ENCODE measurements at places on chromosomes 5 and 9. TPM values are rescaled to one million over a fixed set of nuclear protein-coding genes. Genes with fewer than 3 reads are reported as not detected.

TOR2A gene
- total RNA-seq: 9.9 TPM

ZNF474 gene
- 0.26 TPM for total RNA-seq

GRCh38 chr5:53453898-53454718, 26.3 kb upstream of the FST start:
- no peak for DNase-seq

DNA sequence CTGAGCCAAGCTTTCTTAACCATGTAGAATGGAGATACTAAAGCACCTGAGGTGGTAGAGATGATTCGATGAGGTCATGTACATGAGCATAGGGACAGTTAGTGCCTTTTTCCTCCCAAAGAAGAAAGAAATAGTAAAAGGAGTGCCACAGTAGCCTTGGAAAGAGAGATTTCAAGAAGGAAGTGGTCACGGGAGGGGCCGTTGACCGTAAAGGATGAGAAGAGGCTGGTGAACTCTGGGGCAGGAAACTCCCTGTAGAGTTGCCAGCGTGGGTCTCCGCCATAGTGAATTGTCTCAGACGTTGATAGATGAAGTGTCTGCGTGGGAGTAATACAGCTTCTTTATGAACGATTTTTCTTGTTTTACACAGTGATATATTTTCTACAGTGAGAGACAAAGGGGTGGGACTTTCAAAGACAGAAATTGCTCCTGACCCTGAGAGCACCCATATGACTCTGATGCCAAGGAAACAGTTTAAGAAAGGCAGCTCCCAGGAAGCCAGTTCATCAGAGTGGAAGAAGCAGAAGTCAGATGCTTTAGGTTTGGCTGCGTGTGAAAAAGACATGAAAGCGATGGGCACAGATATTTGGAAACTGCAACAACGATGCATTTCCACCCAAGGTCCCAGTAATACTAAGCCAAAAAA, 41.3 kb downstream of the UGCG start:
- no peak for DNase-seq

TMEM174 gene
- total RNA-seq: not detected

DNA sequence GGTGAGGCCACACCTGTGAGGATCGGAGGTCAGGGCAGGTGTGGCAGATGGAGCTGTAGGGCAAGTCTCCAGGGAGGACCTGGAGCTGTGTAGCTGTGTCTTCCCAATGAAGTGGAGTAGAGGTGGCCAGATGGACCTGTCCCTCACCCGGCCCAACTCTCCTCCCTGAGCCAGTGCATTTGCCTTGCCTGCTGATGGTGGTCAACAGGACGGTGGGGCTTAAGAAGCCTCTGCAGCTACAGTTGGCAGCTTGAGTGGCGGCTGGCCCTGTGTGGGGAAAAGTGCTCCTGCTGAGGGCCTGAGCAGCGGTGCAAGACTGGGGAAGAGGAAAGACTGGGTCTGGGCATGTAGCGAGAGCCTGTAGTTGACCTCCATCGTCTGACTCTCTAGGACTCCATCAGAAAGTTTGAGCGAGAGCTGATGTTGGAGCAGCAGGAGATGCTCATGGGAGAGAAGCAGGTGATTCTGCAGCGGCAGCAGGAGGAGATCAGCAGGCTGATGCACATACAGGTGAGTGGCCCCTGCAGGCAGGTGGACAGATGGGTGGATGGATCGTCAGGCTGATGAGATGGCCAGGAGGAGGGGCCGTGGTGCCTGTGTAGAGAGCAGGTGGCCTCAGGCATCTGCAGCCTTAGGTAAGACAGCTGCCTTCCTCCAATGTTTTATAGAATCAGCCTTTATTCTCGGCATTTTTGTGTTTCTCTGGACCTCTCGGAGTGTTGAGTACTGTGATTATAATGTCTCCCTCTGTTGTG, 24.9 kb downstream of the PITX1 start:
- no peak for DNase-seq

PCDHGA4 gene
- total RNA-seq: 4.2 TPM

- no peak for DNase-seq
Measured at GRCh38 chr5:136516637-136517036, 151.3 kb upstream of the TRPC7 start.

- no peak for DNase-seq
Measured at GRCh38 chr5:147290261-147290660, 55.4 kb downstream of the STK32A start.

- DNase-seq: no peak
Measured at GRCh38 chr9:27634879-27635278, 61.6 kb upstream of the C9orf72 start.

ECSCR gene
- total RNA-seq: 31.1 TPM

DNA sequence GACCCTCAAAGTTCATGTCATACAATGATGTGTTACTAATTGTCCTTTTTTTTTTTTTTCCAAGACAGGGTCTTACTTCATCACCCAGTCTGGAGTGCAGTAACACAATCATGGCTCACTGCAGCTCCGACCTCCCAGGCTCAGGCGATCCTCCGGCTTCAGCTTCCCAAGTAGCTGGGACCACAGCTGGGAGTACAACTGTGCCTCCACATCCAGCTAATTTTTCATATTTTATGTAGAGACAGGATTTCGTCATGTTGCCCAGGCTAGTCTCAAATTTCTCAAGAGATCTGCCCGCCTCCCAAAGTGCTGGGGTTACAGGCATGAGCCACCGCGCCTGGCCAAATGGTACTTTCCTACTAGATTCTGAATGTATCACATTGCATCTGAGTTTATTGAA, 49.4 kb upstream of the EBF1 start:
- no peak for DNase-seq

DNA sequence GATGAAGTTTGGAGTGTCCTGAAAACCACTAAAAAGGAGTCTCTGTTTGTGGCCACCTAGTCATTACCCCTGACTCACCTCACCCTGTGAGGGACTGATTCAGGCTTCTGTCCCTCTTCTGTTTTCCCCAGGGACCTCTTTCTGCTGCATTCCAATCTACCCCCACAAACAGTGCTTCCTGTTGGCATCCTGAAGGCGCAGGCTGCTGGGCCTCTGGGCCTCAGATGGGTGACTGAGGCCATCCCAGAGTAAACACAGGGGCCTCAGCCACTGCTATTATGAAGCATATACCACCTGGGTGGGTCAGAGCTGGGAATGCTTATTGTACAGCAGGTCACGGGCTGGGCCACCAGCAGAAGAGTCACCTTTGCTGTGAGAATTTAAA, 20.0 kb downstream of the MORN5 start:
- DNase-seq: no peak

GRCh38 chr9:137982200-137982599, 104.6 kb downstream of the CACNA1B start:
- DNase-seq: no peak

GRCh38 chr5:38830521-38831051, 15.2 kb upstream of the OSMR start:
- no peak for DNase-seq

- DNase-seq: no peak
Measured at GRCh38 chr9:76642074-76642473, 122.2 kb upstream of the PCA3 start.

DNA sequence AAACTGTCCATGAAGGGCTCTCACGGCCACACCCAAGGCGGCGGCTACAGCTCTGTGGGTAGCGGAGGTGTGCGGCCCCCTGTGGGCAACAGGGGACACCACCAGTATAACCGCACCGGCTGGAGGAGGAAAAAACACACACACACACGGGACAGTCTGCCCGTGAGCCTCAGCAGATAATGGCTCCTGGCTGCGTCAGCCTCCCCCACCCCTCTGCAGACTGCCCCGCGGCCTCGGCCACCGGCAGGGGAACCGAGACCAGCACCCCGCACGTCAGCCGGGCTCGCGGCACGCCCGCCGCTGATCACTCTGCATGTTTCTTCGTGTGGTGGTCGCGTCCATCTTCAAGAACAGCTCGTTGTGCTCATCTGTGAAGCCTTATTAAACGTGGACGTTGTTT, 41.5 kb downstream of the TENT4A start:
- no peak for DNase-seq

DNA sequence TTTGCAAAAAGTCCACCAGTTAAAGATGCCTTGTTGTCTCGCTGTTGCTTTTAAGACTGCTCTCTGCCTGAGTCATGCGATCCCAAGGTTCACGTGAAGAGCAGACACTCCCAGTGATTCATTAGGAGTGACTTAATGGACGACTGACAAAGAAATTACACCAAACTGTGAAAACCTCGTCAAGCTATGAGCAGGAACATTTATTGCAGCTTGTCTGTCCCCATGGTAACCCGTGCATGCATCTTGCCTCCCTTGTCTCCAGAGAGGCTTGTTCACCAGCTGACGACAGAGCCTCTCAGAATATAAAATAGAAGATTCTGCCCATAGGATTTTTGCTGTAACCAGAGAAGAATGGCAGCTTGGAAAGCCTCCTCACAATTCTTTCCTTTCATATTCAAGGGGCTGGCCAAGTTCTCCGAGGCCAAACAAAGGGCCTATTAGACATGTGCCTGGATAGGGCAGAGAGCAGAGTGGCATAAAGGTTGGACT, 352.7 kb downstream of the SPOCK1 start:
- no peak for DNase-seq

RLN2 gene
- total RNA-seq: 0.55 TPM

LMX1B gene
- total RNA-seq: not detected

DNA sequence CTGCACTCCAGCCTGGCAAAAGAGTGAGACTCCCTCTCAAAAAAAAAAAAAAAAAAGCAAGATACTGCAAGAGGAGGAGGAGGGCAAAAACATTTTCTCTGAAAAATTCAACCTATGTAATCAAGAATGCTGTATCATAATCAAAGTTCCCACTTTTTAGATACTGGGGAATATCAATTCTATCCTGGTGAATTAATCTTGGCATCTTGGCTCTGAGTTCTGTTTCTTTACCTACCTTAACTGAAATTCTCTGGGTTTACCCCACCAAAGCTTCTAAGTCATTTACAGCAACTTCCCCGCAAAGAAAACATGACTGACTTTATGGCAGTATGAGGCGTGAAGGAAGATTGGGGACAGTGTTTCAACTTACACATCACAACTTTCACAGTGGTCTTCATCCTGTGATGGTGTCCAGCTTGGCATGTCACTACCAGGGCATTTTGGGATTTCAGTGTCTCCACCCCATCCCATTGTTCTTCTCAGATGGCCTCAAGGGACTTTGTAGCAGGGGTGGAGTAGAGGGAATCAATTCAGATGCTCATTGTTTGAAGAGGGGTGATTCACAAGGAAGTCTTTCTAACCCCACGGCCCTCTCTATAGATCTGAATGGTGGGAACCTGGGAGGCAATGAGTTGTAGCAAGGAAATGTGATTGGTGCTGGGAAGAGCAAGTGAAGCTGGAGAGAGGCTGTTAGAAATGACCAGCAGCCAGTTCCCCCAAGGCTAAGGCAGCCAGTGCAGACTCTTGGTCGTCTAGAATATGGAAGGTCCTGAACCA, 130.5 kb downstream of the SCAMP1 start:
- DNase-seq: no peak

GRCh38 chr5:41763081-41763480, 107.1 kb downstream of the OXCT1 start:
- DNase-seq: no peak

- DNase-seq: no peak
Measured at GRCh38 chr9:70962761-70963440, 158.5 kb downstream of the TRPM3 start.

DNA sequence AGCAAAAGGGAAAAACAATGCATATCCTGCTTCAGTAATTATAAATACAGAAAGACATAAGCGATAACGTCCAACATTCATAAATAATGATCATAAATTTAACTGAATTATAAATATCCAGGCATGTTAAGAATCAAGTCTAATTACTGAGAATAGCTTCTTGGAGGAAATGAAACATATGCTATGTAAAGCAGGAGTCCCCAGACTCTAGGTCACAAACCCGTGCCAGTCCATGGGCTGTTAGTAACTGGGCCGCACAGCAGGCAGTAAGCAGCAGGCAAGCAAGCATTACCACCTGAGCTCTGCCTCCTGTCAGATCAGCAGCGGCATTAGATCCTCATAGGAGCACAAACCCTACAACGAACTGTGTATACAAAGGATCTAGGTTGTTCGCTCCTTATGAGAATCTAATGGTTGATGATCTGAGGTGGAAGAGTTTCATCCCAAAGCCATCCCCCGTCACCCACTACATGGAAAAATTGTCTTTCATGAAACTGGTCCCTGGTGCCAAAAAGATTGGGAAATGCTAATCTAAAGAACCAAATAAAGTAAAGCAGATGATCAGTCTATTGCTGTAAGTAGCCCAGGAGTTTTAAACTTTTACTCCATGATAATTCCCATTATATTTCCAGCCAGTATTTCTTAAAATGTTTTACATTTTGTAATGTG, 50.4 kb downstream of the CERT1 start:
- DNase-seq: no peak

SLC6A19 gene
- not detected for total RNA-seq

PPP3R2 gene
- total RNA-seq: not detected

GRCh38 chr5:119290607-119291006, 65.2 kb upstream of the TNFAIP8 start:
- no peak for DNase-seq

DDX4 gene
- total RNA-seq: not detected

- no peak for DNase-seq
Measured at GRCh38 chr5:14588145-14588544, 6.6 kb downstream of the OTULINL start.

DNA sequence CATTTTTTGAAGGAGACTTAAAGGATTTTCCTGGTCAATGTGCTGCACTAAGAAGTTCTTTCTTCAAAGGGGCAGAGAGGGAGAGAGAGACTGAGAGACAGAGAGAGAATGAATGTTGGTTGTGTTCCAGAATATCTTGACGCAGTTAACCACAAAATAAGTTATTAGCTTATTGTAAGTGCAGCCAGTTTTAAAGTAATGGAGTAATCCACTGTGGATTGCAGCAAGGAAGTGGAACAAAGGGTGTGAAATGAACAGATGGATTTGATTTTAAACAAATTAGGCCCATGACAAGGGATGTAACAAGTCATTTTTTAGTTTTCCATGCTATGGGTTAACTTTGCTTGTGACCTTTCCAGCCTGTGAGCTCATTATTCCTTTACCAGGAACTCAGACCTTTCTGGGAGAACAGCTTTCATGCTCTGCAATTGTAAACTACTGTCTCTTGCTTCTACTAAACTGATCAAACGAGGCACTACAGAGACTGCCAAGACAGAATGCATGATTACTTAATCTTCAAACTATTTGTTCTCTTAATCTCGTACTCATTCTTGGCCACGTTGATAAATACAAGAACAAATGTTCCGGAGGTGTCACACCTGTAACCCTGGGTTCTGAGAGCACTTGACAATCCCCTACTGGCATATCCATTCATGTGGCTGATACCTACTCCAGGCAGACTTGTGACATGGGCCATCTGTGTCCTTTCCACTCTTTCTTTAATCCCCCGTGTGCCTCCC, 131.1 kb downstream of the TLE1 start:
- DNase-seq: no peak

GRCh38 chr9:72728031-72728770, 206.8 kb downstream of the TMC1 start:
- no peak for DNase-seq
